ENCODE measurements at places on chromosomes 7 and 10. TPM values are rescaled to one million over a fixed set of nuclear protein-coding genes. Genes with fewer than 3 reads are reported as not detected.

Gene UCN3
- total RNA-seq, result not detected

Gene PLAC9
- total RNA-seq, result 12.8 TPM

Gene IQUB
- 0.19 TPM for total RNA-seq

Gene AKR1C4
- total RNA-seq, result not detected

Gene CFAP43
- under 0.01 TPM for total RNA-seq

Gene BAMBI
- 8.6 TPM for total RNA-seq

Gene DLD
- 45.1 TPM for total RNA-seq

Gene CPVL
- 0.58 TPM for total RNA-seq

All from regular cardiac myocyte (primary cell).